Cortex of kidney (tissue), 1 donor: ENCODE measurements at places on chromosomes 3 and 15.

- DNase-seq = peak; percentile 17
These were observed 75.9 kb upstream of the VGLL4 start for GRCh38 chr3:11719406-11720303.

GRCh38 chr3:65318231-65318630 lies 630.4 kb upstream of the ADAMTS9 start:
- DNase-seq = no peak

GRCh38 chr15:55407498-55408011 lies 604 bp downstream of the CCPG1 start:
- no peak for DNase-seq

GRCh38 chr3:63124090-63124489 lies 154.0 kb upstream of the SYNPR start:
- DNase-seq = no peak

GRCh38 chr3:106533093-106533787 lies 664.4 kb upstream of the CBLB start:
- no peak for DNase-seq

DNA sequence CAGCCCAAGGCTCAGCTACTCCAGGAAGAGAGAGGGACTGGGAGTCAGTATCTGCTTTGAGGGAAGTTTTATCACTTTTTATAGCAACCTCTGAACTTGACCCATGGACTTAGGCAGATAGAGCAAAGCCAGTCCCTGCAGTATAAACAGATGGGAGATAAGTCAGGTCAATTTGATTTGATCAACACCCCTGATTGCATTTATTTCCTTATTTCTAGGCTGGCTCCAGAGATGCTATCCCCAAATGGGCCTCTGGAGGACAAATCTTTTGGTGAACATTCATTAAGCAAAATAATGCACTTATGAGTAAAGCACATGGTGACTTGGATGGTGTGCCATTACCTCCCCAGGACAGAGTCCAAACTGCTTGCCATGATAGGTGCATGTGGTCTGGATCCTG lies 8.9 kb upstream of the IDH3A start:
- no peak for DNase-seq

GRCh38 chr15:81548365-81549130 lies 174.5 kb upstream of the TMC3 start:
- no peak for DNase-seq

DNA sequence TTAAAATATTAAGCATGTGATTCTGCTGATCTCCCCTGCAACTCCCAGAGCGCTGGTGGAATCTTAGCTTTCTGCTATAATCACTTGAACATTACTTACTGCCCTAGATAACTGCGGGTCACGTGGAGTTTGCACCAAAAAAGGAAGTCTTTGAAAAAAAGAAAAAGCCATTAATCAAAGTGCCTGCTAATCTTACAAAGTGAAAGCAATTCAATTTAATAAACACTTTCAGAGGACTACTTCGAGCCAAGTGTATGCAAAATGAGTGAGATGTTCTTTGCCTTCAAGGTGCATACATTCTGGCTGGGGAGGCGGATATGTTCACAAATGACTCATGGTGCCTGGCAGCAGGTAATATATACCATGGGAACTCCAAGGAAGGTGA lies 109.9 kb upstream of the GAP43 start:
- no peak for DNase-seq

GRCh38 chr15:58398071-58398470 lies 33.7 kb upstream of the LIPC start:
- no peak for DNase-seq

GRCh38 chr3:188468662-188469061 lies 314.7 kb downstream of the LPP start:
- no peak for DNase-seq

- no peak for DNase-seq
These were observed 23.9 kb downstream of the CCDC13 start for GRCh38 chr3:42749025-42749752.
